ENCODE measurements at places on chromosomes 1 and 21.

- no peak for DNase-seq
Measured at GRCh38 chr21:34530261-34530660, 18.3 kb upstream of the KCNE1 start.

GRCh38 chr1:150999926-151000325, 6.8 kb downstream of the MINDY1 start:
- no peak for DNase-seq

DNA sequence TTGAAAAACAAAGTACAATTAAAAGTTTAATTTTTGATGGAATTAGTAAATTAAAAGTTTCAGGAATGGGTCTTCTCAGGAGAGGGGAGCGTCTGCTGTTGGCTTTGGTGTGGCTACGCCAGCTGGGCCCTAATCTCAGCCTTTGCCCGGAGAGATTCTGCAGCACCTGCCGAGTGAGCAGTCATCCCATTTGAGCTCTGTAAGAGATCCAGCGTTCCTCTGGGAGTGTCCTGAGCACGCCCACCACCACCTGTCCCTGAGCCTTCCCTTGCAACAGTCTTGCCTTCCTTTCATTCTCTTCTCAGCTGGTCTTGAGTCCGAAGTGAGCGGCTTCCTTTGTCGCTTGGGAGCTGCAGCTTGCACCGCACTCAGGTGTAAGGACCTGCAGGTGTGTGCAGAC, 263.1 kb downstream of the CAMTA1 start:
- DNase-seq, result no peak

DNA sequence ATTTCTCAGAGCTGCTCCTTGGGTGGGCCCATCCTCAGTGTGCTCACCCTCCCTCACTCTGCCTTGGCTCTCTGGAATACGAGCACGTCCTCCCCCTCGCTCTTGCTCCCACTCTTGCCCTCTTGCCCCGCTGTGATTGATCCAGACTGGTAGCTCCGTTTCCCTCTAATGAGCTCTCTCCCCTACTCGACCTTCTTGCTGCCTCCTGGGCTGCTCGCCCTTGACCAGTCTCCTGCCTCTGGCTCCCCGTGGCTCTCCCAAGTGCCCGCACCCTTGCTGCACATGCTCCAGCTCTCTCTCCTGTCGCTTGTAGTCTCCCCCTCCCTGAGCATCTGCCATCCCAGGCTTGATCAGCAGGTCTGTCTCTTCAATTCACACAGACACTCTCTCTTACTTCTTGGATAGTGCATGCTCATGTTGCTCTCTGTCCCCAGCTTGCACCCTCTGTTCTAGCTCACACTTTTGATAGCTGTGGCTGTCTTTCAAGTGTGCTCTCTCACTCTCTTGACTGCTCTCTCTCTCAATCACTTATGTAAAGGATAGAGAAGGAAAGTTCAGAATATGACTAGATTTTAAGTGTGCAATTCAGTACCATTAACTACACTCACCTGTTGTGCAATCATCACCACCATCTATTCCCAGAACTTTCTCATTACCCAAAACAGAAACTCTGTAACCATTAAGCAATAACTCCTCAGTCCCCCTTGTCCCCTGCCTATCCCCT, 51.1 kb downstream of the PHC2 start:
- no peak for DNase-seq

GRCh38 chr1:30984165-30984889, 75.8 kb upstream of the SDC3 start:
- DNase-seq, result no peak

DNA sequence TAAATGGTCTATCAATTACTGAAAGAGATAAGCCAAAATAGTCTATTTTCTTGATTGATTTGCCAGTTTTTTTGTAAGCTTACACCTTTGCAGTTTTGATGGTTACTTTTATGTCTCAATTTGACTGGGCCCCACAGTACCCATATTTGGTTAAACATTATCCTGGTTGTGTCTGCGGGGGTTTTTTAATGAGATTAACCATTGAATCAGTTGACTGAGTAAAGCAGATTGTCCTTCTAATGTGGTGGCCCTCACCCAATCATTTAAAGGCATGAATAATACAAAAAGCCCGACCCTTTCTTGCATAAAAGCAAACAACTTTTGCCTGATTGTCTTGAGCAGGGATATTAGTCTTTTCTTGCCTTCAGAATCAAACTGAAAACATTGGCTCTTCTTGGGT, 650.0 kb upstream of the RGS18 start:
- DNase-seq, result no peak

GRCh38 chr1:212589446-212589845, 19.1 kb upstream of the ATF3 start:
- no peak for DNase-seq

DNA sequence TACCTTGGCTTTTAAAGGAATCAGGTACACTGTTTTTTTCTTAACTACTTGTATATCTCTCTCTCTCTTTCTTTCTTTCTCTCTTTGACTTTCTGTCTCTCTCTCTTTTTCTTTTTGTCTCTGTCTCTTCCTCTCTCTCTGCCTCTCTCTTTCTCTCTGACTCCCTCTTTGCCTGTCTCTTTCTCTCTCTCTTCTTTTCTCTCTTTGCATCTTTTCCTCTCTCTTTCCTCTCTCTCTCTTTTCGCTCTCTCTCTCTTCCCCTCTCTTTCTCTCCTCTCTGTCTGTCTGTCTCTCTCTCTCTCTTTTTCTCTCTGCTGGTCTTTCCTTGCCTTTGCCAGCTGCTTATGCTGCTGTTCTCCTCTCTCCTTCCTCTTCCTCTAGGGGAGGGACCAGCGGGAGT, 143.2 kb downstream of the TRIM33 start:
- DNase-seq, result no peak

DNA sequence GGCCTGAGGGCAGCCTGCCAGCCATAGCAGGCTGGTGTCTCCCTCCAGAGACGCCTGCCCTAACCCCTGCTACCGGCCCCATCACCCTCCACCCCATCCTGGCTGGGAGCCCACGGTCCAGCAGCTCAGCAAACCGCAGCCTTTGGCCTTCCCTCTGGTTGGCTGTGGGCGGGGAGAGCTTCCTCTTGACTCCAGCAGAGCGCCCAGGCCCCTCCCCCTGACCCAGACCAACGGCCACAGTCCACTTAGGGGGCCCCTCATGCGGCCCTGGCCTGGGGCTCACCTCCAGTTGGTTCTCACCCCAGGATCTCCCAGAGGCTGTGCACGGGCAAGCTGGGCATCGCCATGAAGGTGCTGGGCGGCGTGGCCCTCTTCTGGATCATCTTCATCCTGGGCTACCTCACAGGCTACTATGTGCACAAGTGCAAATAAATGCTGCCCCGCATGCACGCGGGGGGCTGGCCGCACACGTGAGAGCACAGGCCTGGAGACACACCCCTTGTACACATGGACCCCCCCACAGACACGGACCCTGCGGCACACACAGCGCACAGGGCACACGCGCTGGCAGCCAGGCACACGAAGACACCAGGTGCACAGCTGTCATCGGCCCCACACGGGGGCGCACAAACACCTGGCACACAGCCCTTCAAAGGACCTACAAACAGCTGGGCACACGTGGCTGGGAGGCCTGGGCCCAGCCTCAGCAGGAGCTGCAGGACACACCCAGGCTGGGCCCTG, 3.1 kb downstream of the SMIM1 start:
- peak; percentile 31 for DNase-seq

- no peak for DNase-seq
Measured at GRCh38 chr1:64933296-64934070, 32.9 kb downstream of the JAK1 start.

DNA sequence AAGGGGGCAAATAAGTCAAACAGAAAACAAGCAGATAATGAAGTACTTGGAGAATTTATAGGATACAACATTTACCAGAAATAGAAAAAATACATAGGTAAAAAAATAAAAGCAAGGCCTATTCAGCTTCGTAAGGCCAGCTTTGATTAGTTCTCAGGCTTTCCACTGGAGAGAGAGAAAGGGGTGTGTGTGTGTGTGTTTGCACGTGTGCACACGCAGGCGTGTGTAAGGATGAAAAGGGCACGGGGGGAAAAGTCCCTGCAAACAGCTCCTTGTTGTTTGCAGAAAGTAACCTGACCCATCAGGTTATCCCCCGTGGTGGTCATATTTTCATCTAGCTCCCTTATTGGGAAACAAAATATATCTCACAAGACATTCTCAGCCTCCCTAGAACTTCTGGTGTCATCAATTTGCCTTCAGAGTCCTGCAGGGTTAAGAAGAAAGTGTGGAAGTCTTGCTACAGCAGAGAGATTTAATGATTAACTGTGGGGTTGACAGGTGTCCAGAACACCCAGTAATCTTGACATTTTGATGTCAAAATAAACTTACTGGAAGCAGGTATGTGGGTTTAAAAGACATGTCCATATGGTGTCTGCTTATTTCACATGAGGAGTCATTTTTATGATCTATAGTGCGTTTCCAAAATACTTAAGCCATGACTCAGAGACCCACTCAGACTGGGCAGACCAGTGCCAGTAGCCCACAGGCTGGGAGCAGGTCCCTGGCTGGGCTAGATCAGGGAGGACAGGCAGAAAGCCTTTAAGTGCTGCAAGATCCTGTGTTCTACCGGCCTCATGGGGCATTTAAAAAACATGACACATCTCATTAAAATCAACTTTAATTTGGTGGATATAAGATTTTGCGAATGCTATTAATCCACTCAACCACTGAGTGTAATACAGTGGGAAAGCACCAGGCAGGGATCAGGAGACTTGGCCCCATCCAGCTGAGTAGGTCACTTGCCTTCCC, 487.6 kb upstream of the CAMK1G start:
- DNase-seq, result no peak

- DNase-seq, result no peak
Measured at GRCh38 chr1:172356620-172357019, 63.9 kb upstream of the C1orf105 start.

DNA sequence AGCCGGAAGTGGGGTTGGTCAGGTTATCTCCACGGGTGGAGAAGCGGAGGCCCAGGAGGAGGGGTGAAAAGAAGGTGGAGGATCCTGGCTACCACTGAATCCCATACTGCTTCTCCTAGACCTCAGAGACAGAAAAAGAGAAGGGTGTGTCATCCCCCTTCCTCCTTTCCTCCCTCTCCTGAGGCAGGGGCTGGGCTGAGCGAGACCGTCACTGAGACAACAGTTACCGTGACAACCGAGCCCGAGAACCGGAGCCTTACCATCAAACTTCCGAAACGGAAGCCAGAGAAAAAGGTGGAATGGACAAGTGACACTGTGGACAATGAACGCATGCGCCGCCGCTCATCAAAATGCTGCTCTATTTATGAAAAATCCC, 42.1 kb upstream of the NBPF3 start:
- DNase-seq, result no peak

DNA sequence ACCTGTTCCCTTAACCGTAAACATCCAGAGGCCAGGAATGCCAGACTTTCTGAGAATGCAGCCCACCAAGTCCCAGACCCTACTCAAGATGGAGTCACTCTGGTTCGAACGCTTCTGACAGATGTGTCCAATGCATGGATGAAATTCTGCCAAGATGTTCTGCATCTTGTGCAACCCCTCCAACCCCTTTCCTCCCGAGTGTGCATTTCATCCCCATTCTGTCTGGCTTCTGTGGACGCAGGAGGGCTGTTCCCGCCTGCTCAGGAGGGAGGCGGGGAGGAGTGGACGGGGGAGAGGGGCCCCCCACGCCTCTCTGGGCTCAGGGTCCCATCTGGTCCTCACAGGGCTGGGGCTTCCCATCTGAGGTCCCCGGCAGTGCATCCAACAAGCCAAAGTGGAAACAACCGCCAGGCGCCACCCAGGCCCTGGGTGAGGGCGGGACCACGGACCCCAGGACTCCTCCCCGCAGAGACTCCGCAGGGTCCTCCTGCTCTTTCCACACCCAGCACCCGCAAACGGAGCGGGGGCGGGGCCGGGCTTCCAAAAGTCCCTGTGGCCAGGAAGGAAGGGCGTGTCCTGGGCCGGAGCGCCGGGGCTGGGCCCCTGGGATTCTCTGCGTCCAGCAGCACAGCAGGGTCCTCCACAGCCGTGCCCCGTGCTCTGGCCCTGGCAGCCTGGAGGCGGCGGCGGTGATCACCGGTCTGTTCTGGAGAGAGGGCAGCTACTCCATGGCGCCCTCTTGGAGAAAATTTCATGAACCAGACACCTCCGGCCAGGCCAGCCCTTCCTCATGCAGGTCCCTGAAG, 27.8 kb upstream of the SUMO3 start:
- no peak for DNase-seq

GRCh38 chr1:9062846-9063245, 6.6 kb downstream of the SLC2A5 start:
- DNase-seq, result no peak

- DNase-seq, result no peak
Measured at GRCh38 chr1:219931033-219931432, 2.7 kb upstream of the SLC30A10 start.

- DNase-seq, result no peak
Measured at GRCh38 chr1:61058483-61059245, 23.7 kb upstream of the NFIA start.

- DNase-seq, result no peak
Measured at GRCh38 chr1:55955016-55955621, 624.2 kb downstream of the PLPP3 start.

DNA sequence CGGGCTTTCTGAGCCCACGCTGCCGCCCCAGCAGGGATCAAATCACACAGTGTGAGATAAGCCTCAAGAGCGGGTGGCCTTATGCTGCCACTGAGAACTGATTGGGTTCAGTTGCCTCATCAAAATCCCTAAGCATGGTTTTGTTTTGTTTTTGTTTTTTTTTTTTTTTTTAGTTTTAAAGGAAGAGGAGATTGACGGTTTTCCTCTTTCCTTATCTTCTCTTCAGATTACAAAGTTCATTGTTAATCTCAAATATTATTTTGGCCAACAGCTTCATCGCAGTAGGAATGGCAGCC, 651 bp downstream of the COA6 start:
- DNase-seq, result no peak

- DNase-seq, result no peak
Measured at GRCh38 chr1:199956005-199956404, 71.5 kb upstream of the NR5A2 start.

GRCh38 chr1:161503394-161503748, 1.9 kb upstream of the FCGR2A start:
- DNase-seq, result no peak

DNA sequence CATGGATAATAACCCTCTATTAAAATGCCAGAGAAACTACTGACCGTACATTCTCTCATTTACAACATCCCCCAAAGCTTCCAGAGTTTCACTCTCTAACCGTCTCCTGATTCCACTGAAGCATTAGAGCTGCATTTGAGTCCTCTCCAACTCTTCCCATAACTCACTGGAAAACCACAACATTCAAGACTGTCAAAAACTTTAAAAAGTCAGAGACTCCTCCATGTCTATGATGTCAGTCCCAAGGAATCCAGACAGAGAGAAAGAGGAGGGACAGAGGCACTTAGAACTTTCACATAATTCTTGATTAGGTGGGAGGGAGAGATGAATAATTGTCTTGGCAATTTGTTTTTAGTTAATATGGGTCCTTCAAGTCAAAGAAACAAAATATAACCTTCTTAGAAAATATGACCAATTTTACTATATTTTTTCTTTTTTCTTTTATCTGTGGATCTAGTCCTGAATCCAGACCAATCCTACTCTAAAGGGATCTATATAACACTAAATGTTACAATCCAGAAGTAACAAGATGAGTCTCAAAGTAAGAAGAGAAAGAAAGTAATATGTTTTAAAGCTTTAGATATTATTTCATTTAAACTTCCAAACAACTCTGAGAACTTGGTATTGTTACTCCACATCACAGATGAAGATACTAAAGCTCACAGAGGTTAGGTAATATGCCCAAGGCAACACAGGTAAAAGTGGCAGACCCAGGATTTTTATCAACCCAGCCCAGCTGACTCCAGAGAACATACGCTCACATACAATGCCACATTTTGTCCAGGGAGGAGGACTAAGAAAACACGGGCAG, 23.8 kb downstream of the OTUD7B start:
- no peak for DNase-seq

- no peak for DNase-seq
Measured at GRCh38 chr1:80050523-80050922, 1044.0 kb upstream of the ADGRL4 start.

GRCh38 chr1:24418898-24419628, 3.5 kb downstream of the NIPAL3 start:
- DNase-seq, result no peak
